Kidney epithelial cell (primary cell): ENCODE measurements at places on chromosomes 7 and 10. TPM values are rescaled to one million over a fixed set of nuclear protein-coding genes. Genes with fewer than 3 reads are reported as not detected.

- no peak for DNase-seq
Observed at GRCh38 chr7:122140918-122141317, 3.1 kb downstream of the AASS start.

GRCh38 chr7:144969787-144970186 is 133.9 kb upstream of the TPK1 start:
- no peak for DNase-seq

- DNase-seq: no peak
Observed at GRCh38 chr7:141200191-141201108, 126.6 kb downstream of the TMEM178B start.

DNA sequence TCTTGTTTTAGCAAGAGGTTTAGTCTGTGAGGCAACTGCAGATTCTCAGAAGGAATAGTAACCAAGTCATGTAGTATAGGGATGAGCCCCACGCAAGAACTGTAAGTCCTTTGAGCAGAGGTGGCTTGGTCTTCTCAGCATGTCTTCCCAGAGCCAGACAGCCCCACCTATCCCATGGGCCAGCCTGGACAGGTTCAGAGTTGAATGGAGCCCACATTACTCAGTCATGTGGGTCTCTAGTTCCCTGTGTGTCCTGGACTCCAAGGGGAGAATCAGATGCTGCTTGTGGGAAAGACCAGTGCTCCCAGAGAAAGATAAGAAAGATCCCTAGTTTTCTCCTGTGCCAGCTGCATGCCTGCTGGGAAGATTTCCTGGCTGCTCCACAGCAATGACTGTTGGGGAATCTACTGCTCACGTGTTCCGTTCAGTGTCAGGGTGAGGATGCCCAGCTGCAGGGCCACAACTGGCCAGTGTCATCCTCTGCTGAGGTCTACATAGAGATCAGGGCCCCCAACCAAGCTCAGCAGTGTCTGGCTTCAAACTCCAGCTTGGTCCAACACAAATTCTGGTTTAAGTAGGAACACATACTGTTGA is 66.9 kb upstream of the UNC5B start:
- no peak for DNase-seq

GRCh38 chr7:26000841-26001240 is 151.2 kb upstream of the NFE2L3 start:
- DNase-seq: no peak

- DNase-seq: peak; percentile 72
Observed at GRCh38 chr7:13603661-13604060, 385.8 kb downstream of the ETV1 start.

The HTR5A gene
- not detected in 2 replicates for total RNA-seq

The NUTM2A gene
- 3.3 and 4.9 TPM in 2 replicates for total RNA-seq
